AG04450 (cell line): ENCODE measurements at places on chromosomes 2 and 18.

DNA sequence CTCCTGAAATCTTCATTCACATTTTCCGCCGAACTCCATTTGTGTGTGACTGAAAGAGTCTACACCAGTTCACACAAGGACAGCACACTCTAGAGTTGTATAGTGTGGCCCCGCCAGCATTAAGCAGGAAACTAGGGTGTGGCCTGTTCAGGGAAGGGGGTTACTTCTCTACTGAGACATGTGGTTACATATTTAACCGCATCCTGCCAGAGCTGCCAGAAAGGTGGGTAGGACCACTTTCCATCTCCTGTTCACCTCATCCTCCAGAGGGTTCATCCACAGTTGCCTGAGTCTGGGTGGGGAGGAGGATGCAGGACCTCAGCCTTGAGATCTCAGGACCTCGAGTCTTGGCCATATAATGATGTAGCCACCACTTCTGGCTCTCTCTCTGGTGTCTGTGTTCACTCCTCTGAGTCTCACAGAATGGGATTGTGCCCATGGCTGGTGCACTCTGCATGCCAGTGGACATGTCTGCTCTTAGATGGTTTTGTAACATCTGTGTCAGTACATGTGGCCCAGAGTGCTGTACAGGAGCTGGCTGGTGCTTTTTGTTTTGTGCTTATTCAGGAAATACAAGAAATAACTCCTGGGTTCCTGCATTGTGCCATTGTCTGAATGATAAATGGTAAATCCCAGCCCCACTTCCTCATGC is 7.7 kb upstream of the SP140L start:
- DNase-seq, result no peak

GRCh38 chr2:174580951-174581350 is 16.7 kb downstream of the WIPF1 start:
- DNase-seq, result no peak

DNA sequence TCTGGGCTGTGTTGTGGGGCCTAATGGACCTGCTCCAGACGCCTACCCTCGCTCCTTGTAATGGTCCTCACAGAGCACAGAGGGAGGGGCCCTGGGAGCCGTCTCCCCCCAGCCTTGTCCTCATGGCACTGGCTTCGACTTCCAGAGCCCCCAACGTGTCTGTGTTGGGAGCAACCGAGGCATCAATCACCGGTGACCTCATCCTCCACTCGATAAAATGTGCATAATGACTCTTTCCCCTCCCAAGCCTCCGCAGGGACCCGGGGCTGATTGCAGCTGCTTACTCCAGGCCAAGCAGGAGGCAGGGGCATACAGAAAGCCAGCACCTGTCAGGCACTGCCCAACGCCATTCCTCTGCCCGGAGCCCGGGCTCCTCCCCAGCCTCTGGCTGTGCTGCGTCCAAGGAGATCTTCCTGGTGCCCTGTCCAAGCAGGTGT is 271.7 kb downstream of the NDUFA10 start:
- no peak for DNase-seq

- DNase-seq, result no peak
Observed at GRCh38 chr2:56107502-56108220, 76.1 kb upstream of the CCDC85A start.

DNA sequence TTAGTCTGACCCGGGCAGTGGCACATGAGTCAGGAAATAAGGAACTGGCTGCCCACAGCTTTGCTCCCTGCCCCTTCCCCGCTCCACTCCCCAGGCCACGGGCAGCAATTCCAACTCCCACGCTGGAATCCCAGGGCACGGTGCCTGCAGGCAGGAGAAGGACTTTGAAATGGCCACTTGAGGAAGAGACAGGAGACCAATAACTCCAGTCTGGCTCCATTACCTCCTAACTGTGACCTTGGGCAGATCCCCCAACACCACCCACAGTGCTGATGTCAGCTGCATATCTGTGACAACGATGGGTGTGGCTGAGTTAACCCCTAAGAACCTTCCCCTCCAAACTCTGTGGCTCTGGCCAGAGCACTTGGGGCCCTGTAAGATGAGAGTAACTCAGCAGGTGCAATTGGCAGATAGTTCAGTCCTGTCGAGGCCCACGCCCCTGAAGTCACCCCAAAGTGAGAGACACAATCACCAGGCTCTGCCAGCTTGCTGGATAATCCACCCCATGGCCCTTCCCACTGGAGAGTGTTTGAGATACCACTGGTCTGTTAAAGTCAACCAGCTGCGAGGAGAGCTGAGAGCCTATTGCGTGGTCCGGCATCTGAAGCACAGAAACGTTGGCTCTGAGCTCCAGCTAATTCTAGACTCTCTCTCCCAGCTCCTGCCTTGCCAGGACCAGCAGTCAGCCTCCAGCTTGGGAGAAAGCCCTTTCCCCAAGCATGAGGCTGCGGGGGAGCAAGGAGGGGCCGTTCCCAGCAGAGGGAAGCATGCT is 175.2 kb downstream of the TNS1 start:
- no peak for DNase-seq

- no peak for DNase-seq
Observed at GRCh38 chr2:28624436-28624792, 127.2 kb upstream of the PPP1CB start.

DNA sequence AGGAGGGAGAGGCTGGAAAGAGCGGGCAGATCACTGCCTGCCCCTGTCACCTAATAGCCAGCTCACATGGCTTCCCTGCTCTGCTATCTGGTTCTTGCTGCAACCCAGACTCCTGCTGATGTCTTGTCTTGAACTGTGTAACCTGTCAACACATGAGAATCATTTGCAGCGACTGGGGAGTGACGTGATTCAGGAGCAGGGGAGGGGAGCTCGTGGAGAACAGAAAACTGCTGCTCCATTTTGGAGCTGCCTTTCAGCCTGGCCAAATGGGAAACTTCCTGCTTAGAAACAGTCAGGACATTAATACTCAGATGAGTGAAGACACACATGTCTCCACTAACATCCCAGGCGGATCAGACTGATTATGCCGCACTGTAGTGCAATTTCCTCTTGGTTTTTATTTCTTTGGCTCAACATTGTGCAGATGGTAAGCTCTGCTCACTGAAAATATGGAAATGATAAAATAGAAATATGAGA is 38.1 kb downstream of the RPL37A start:
- DNase-seq, result no peak

DNA sequence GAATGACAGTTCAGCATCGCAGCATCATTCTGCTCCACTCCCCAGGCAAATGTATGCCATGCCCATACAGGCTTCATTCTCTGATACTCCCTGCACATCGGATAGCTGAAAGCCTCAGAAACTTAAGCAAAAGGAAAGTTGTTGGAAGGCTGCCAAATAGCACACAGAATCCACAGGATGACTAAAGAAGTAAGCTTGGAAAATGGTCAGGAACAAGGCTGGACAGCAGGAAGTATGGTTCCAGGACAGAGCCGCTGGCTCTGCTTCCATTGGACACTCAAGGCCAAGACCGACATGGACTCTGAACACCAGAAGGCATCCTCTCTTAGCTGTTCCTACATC is 256.5 kb downstream of the CDH20 start:
- DNase-seq, result no peak

GRCh38 chr2:19346983-19347618 is 11.3 kb downstream of the OSR1 start:
- no peak for DNase-seq

DNA sequence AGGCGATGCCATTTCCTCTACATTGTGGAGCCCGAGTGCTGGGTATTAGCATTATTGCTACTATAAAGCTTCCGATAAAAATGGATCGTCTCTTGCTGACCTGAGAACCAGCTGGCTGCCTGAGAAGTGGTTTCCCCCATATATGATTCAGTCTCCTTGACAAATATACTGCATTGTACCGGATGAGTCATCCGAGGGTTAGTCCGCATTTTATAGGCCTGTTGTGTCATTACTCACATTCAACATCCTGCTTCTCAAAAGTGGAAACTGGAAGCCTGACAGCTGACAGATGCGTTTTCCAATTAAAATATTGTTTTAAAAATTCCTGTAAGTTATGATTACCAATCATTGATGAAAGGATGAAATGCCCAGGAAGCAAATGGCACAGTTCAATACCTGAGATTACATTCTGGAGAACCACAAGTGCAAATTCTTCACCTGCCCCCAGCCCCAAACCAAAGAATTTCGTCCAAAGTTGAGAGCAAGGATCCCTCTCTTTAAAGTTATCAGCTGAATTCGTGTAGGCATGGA is 65.7 kb downstream of the SPRED2 start:
- peak; percentile 80 for DNase-seq

- no peak for DNase-seq
Observed at GRCh38 chr2:206784559-206785353, 19.4 kb downstream of the FASTKD2 start.

DNA sequence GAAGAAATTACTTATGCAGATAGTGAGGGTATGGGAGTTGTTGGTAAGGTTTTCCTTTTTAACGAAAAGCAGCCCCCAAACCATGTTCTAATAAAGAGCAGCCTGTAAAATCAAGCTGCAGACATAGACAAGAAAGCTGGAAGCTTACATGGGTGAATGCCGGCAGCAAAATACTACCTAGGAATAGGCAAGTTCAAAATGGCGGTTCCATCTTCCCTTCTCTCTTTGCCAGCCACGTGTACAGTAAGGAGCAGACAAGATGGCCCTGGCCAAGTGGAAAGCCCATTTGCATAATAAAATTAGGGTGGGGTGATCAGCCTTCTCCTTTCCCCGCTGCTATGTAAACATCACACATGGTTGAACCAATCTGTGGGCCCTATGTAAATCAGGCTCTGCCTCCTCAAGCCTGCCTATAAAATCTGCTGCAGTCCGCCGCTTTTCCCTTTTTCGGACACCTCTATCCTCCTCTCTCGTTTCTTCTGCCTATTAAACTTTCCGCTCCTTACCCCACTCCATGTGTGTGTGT is 155.0 kb downstream of the ZBTB7C start:
- DNase-seq, result no peak

DNA sequence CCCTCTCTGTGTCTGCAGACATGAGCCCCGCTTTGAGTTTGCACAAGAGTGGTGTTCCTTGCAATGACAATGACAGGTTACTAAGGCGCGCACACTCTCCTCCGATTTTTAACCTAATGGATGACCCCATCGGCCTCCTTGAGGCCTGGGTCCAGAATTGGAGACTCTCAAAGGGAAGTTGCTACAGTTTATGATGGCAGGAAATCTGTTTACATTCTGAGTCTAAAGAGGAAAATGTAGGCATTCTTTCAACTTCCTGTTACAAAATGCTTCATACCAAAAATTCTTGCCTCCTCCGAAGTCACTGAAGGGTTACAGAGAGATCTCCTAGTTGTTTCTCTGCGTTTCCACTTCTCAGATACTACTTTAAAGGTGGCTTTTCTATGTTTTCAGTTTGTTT is 225.3 kb upstream of the AGAP1 start:
- DNase-seq, result peak; percentile 34

- DNase-seq, result no peak
Observed at GRCh38 chr2:233706720-233707119, 6.0 kb upstream of the UGT1A5 start.

DNA sequence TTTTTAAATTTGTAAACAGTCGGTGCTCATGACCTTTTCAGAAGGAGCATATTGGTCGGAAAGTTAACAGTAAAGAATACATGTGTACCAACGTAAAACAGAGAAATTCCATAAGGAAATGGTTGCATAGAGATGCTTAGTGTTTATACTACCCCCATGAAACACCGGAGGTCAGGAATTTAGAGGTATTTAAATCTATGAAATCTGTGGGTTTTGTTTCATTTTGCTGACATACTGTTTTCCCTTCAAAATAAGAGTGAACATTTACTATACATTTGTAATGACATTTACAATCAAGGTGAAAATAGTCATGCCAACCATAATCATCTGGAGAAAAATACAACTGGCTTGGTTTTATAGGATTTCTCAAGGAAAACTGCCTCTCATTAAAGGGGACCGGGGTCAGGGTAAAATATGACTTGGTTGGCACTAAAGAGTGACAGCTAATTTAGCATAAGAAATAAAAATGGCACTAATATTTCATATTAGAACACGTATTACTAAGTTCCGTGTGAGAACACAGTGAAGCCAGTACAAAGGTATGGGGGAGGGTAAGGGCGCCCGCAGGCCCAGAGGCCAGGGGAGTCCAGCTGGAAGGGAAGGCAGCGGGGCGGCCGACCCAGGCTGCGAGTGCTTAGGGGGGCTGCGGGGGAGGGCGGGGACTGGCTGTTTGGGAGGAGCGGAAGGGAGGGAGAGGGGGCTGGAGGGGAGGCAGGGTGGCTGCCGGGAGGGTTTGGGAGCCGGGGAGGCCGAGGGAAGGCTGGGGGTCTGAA is 1.1 kb upstream of the RNU4ATAC start:
- DNase-seq, result peak; percentile 20

- DNase-seq, result no peak
Observed at GRCh38 chr18:60870261-60871153, 462.7 kb upstream of the CDH20 start.

- DNase-seq, result no peak
Observed at GRCh38 chr2:26454561-26455001, 23.3 kb downstream of the OTOF start.

GRCh38 chr2:165795011-165795410 is 964 bp upstream of the GALNT3 start:
- no peak for DNase-seq

DNA sequence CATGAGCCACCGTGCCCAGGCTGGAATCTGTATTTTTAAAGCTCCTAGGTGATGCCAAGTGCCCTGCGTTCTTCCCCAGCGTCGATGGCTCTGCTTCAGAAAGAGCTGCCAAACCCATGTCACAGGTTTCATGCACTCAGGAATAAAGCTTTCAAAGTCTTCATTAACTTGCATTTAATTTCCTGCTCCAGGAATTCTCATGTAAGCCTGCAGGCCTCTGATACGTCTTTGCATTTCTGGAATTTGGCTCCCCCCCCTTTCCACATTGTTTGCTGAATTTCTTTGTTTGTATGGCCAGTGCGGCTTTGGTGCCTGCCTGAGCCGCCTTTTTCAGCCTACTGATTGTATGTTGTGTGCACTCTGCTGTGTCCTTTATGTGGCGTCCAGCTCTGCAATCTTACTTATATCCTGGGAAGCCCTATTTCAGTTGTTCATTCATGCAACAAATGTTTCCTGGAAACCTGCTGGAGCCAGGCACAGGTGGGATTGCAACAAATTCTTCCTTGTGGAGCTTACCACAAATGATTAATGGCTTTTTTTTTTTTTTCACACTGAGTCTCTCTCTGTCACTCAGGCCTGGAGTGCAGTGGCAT is 17.9 kb upstream of the OTOF start:
- no peak for DNase-seq

GRCh38 chr2:150247481-150247880 is 240.0 kb downstream of the RND3 start:
- no peak for DNase-seq
